Stimulated activated CD8-positive, alpha-beta memory T cell treated with anti-CD3 and anti-CD28 coated beads, Interleukin-15, amount 100 ng/mL, for 1 hour (primary cell): ENCODE measurements at places on chromosomes 5 and 9.

- DNase-seq: no peak
Observed at GRCh38 chr9:134187891-134188385, 23.6 kb upstream of the RNU6ATAC start.

DNA sequence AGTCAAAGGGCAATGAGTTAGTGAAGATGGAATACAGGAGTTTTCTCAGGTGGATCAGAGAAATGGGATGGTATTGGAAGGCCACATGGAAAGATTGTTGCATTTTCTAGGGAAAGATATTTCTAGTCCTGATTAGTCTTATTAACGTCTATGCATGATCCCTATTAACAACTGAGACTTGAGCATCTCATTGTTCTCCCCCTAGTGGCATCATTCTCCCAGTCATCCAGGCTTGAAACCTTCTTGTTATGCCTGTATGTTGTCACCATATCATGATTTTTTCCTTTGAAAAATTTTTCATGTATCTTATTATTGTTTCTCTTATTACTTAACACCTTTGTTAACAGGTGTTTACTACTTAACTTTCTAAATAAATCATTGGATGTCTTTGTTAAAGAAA, 34.4 kb downstream of the KIF2A start:
- no peak for DNase-seq

DNA sequence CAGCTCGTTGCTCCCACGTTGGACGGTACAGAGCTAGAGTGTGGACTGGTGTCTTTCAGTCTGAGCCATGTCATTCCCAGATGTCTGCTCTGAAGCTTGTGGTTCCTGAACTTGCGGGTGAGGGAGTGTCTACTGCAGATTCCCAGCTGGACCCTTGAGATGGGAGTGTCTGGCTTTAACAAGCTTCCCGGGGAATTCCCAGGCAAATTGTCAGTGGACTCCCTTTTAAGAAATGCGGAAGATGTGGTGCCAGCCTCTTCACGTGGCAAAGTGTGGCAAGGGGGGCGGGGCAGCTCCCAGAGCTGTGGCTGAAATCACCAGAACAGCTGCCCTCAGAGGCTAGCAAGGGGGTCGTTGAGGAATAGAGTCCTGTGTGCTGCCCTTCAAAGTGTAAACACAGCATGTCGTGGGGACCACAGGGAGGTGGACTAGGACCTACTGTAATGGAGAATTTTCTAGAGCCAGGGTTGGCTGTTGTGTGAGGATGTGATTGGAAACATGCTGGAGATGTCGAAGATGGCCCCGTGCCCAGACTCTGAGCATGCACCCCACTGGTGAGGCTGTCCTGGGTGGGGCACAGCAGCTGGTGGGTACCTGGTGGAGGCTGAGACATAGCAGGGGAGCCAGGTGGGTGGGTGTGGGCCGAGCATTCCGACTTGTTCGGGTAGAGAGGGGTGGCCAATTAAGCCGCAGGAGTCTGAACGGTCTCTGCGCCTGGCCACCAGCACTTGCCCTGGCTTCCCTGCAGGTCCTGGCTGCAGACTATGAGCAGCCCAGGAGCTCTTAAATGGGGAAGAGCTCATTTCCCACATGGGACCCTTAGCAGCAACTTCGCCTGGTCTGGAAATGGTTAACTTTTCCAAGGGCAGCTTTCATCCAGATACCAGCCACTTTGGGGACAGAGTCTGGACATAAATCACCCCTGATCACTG, 37.4 kb downstream of the PRRX2 start:
- no peak for DNase-seq

DNA sequence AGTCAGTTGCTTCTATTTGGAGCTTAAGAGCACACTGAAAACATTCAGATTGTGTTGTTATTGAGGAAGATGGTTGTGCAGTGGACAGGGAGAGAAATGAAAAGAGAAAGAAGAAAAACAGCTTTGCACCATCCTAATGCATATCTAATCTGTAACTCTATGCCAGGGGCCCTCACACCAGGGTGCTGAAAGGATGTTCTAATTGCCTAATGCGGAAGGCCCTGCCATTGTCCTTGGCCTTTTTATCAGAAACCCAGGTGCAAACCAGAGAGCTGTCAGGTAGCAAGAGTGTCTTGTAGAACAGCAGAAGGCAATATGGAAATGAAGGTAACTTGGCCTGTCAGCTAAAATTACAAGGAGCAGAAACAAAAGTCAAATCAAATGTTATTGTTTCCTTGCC, 384.5 kb upstream of the PIK3R1 start:
- DNase-seq: no peak

GRCh38 chr5:53246042-53246836, 136.7 kb upstream of the MOCS2 start:
- no peak for DNase-seq

- DNase-seq: no peak
Observed at GRCh38 chr9:133158695-133159094, 5.0 kb downstream of the GBGT1 start.

DNA sequence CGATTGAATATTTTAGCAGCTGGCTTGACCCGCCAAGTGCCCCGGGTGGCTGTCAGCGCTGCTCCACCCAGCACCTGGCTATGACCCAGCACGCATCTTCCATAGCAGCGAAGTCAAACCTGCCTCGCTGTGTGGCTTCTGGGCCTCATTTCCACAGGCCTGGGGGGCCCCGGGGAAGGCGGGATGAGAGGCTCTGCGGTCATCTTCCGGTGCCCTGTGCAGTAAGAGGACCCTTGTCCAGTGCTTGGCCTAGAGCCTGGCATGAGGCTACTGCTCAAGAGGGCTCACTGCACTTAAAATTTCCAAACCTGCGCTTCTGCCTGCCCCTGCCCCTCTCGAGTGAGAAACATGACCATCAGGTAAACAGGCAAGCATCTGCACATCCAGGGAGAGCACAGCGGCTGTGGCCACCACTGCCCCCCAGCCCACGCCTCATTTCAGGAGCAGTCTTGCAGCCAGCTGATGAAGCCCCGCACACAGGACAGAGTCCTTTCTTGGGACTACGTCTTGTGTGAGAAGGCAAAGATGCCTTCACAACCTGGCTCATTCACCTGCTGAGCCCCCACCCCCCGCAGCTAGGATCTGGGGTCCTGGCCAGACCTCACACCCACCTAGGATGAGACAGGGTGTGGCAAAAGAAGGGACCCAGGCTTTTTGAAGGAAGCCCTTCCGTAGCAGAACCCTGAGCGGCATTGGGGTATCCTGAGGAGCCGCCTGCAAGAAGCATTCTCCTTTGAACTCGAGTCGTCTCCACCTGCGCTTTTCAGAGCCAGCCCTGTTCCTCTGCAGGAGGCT, 69.5 kb upstream of the UNC5A start:
- DNase-seq: no peak

DNA sequence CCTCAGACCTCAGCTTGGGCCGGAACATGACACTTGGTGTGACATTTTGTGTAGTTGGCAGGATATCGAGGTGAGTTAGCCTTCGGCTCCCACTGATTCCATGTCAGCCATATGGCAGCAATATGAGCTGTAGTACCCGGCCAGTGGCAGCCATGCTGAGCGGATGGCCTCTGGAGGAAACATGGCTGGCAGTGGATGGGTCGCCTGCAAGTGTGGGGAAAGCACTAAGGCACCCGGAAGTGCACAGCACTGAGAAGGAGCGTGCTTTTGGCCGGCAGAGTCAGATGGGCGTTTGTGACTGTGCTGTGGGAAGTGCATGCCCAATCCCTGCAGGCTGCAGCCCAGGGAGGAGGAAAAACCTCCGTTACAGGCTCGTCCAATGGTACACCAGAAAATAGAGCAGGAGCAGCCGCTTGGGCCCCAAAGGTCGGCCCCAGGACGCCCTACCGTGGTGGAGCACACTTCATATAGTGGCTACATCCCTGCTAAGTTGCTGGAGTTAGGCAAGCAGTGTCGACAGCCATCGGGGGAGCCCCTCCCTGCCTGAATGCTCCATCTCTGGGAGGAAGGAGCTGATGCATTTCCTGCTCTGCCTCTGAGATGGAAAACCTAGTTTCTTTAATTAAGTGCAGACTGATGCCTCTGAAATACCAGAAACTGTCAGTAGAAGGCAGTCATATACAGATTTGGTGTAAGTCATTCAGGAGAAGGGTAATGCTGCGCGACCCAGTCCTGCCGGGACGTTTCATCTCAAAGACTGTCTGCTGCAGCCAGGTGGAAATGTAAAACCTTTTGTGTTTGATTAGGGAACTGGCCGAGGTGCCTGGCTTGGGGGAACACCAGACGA, 2185.8 kb upstream of the ACO1 start:
- DNase-seq: no peak

GRCh38 chr9:111838439-111838838, 43.7 kb upstream of the SHOC1 start:
- no peak for DNase-seq

DNA sequence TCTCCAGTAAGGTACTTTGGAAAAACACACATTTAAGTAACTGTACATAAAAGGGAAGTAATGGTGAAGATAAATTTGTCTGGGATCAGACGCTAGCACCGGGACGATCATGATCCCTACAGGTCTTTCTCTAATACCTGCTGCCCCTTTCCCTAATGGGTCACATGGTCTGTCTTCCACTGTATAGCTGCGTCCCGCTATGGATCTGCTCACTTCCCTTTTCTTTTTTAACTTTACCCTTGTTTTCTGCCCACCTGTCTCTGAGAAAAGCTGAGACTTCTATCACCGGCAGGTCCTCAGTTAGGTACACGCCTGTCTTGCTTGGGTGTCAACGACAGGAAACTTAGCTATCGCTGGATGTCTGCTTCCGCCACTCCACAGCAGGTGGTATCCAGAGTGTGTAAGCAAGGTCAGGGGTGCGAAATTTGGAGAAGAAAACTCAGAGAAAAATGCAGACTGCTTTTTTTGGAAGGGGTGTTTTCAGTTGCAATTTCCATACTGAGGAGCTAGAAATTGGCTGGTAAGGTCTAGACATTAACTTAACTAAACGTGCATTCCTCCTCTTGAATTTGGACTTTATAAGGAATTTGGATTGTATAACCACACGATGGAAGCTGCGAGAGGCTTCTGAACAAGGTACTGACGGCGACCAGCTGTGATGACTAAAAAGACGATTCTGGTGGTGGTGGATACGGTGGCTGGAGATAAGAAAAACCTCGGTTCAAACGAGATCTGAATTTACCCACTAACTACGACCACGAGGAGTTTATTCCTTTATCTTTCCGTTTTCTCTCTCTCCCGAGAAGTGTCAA, 1.1 kb upstream of the ICE1 start:
- DNase-seq: no peak

- no peak for DNase-seq
Observed at GRCh38 chr5:225334-225733, 7.2 kb downstream of the SDHA start.

GRCh38 chr5:68953231-68953874, 140.5 kb upstream of the SLC30A5 start:
- DNase-seq: no peak

- DNase-seq: no peak
Observed at GRCh38 chr9:16039218-16039987, 486.6 kb downstream of the CCDC171 start.

GRCh38 chr9:136578626-136578914, 32.7 kb upstream of the NOTCH1 start:
- no peak for DNase-seq

DNA sequence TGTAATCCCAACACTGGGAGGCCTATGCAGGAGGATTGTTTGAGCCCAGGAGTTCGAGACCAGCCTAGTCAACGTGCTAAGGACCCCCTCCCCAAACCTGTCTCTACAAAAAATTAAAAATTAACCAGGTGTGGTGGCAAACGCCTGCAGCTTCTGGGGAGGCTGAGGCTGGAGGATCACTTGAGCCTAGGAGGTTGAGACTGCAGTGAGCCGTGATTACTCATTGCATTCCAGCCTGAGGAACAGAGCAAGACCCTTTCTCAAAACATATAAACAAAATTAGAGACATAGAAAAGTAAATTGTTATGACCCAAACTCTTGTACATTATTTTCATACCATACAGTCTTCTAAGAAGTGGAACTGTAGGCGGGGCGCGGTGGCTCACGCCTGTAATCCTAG, 1.1 kb downstream of the GPR107 start:
- DNase-seq: no peak
